Stimulated activated CD4-positive, alpha-beta T cell treated with anti-CD3 and anti-CD28 coated beads, Interleukin-4, amount 100 ng/mL, for 24 hours (primary cell): ENCODE measurements at places on chromosomes 2 and 18.

DNA sequence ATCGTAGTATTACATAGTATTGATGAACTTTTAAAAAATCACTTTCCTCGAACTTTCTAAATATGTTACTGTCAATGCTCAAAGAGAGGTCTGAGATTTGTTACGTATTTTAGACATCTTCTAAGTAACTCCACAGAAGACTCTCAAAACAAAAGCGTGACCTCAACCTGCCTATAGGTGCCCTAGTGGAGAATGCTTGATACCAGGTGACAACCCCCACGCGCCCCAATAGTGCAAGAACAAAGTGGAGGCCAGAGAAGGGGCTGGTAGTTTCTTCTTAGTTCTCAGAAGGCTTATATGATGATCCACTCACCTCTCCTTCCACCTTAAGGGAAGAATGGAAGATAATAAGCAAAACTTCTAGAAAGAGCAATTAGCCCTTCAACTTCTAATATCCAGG, 102.6 kb downstream of the ANKRD44 start:
- peak; percentile 32 for DNase-seq

GRCh38 chr2:205760157-205760556, 77.9 kb downstream of the NRP2 start:
- no peak for DNase-seq

DNA sequence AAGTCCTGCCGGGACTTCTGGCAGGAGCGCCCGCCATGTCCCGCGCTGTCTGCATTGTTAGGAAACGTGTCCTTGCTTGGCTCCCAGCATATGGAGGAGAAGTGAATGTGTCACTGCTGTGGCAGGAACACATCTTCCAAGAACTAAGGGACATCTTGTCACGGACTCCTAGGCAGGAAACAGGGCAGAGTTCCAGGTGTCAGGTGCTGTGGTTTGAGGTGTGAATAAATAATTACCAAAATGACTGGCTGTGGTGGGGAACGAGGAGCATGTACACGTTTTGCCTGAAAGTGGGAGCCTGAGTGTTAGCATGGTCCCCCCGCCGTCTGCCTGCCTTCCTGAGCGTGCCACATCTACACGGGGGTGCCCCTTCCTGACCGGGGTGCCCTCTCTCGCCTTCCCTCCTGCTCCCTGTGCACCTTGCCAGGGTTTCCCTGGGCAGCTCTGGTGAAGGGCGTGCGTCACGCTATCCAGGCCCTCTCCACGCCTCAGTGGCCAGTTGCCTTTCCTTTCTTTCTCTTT, 237.5 kb downstream of the LDLRAD4 start:
- DNase-seq = peak; percentile 42

DNA sequence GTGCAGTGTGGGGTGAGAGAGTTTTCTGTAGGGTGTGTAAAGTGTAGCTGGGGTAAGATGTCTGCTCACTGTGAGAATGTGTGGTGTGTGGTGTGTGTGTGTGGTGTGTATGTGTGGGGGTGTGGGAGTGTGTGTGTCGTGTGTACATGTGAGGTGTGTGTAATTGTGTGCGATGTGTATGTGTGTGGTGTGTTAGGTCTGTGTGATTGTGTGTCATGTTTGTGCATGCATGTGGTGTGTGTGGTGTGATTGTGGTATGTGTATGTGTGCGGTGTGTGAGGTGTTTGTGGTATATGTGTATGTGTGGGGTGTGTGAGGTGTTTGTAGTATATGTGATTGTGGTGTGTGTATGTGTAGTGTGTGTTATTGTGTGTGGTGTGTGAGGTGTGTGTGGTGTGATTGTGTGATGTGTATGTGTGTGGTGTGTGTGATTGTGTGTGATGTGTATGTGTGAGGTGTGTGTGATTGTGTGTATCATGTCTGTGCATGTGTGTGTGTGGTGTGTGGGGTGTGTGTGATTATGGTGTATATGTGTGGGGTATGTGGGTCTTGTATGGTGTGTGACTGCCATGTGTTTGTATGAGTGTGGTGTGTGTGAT, 241.7 kb upstream of the HDAC4 start:
- DNase-seq = no peak

DNA sequence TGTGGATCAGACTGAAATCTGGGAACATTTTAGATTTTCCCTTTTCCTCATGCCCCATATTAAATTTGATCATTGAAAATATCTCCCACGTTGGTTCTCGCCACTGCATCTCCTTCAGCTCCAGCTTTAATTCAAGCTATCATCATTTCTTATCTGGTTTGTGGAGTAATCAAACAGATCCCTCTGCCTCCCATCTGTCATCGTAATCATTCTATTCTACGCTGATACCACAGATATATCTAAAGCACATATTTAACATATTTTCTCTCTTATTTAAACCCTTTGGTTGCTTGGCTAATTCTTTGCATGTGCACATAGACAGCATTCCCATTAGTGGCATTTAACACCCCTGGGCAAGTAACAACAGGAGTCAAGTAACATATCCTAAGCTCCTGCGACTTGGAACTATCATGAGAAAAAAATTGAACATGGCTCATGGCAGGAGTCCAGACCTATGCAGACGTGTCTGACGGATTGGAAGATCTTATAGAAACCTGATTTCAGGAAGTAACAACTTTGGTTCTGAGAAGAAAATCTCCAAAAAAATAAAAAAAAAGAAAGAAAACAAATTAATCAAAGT, 158.8 kb upstream of the KYNU start:
- no peak for DNase-seq

GRCh38 chr18:46013484-46014189, 46.5 kb upstream of the EPG5 start:
- no peak for DNase-seq

DNA sequence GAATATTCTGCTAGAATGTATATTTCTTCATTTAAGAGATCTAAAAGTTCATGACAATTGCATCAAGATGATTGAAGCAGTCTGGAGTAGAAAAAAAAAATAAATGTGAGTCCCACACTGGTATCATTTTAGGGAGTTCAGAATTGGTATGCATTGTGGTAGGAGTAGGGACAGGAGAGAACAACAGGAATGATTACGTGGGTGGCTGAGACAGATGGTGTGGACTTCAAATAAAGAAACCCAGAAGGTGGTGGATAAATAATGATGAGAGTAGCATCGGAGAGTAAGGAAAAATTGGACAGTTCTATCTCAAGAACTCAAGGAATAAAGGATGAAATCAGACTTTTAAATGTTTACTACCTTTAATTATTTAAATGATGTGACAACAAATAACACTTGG, 289.6 kb downstream of the GALNT13 start:
- no peak for DNase-seq

GRCh38 chr2:96506016-96506906, 1.1 kb upstream of the NEURL3 start:
- no peak for DNase-seq

GRCh38 chr18:48997985-48998831, 47.4 kb upstream of the SMAD7 start:
- DNase-seq = no peak

DNA sequence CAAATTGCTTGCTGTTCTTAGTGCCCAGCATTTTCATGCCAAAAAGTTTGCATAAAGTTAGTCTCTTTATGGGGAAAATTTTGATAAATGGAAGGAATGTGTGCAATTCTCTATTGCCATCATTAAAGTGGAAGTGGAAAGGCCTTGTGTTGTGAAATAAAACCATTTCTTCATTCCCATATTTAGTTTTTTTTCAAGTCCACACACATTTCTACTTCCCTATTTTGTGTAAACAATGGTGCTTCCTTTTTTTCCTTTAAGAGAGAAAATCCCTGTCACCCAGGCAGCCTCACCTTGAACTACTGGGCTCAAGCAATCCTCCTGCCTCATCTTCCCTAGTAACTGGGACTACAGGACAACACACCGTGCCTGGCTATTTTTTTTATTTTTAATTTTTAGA, 42.3 kb upstream of the NCOA1 start:
- DNase-seq = no peak

DNA sequence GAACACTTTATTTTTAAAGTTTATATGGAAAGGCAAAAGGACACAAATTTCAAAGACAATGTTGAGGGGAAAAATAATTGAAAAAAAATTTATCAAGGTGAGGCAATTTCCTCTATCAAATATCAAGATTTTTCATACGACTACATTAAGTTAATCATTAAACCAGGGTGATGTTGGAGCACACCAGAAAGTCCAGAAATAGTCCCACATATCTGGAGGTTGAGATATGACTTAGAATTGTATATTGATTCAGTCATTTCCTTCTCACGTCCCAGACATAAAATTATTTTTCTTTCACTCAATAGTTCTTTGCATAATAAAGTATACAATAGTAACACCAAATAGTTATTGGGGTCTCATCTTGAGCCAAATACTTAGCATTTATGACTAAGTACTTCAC, 605.1 kb downstream of the NUP35 start:
- no peak for DNase-seq

GRCh38 chr2:38526195-38526594, 76.5 kb downstream of the HNRNPLL start:
- DNase-seq = no peak
